MM.1S (cell line): ENCODE measurements at places on chromosomes 5 and 9.

- peaks cover 29% of the 10 kb centered on the region for H3K27me3 ChIP-seq
- no peaks in the 10 kb centered on the region for H3K4me1 ChIP-seq
- H3K27ac ChIP-seq: no peak overlapping the region
- no peak overlapping the region for H3K4me3 ChIP-seq
- no peaks in the 10 kb centered on the region for H3K36me3 ChIP-seq
Observed at GRCh38 chr9:130493021-130493420, 48.3 kb downstream of the ASS1 start.

DNA sequence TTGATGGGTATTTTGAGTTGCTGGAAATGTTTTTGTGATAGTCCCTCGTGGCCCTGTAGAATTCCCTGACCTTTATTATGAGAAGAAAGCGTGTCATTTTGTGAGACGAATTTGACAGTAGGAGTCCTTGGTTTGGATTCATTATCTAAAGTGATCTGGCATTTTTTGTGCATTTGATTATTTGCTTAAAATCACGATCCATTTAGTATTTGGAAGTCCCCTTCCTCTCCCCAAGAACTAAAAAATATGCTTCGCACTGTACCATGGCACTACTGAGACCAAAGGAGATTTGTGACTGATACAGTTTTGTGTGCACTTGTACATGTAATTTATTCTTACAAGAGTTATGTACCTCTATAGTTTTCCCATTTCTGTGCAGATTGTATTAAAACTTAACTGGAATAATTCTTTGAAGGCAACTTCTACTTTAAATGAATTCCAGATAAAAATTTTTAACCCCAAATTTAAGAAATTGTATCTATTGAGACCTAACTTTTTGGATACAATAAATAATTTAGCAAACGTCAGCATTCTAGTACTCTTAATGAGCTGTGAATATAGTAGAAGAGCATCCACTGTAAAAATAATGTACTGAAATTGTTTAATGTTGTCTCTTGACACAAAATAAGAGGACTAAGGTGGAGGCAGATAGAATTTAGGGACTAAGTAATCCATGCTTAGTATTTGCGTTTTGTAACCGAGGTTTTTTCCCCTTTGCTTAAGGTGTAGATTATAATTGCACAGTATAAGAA lies 2.1 kb downstream of the MAP3K1 start:
- peak; percentile 30 for DNase-seq
- peak overlapping the region; percentile 80 for H3K4me3 ChIP-seq
- no peaks in the 10 kb centered on the region for H3K27me3 ChIP-seq
- peak overlapping the region; percentile 84 for H3K27ac ChIP-seq
- peaks cover 15% of the 10 kb centered on the region for H3K4me1 ChIP-seq

DNA sequence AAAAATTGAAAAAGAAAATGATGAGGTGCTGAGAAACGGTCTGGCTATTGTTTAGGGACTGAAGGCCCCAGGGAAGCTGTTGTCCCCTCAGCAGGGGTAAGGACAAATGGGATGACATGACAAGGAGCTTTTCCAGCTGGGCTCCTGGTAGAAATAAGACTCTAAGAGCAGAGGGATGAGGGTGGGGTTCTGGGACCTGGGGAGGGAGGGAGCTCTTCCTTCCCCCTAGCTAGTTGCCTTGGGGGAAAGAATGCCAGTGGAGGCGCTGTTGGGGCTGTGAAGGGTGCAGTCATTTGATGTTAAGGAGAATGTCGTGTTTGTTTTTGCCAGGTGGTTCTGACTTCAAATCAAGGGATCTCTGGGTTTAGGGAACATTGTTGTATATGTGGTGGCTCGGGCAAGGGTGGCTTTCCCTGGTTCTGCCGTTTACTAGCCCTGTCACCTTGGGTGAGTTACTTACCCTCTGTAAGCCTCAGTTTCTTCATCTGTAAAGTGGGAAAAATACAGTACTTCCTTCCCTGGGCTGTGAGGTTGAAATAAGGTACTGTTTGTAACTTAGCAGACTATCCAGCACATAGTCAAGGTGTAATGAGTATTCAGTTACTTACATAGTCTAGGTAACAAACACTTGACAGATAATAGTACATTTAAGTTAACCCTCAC lies 47.8 kb downstream of the WWC1 start:
- H3K4me3 ChIP-seq: no peak overlapping the region
- no peaks in the 10 kb centered on the region for H3K4me1 ChIP-seq
- H3K27me3 ChIP-seq: no peaks in the 10 kb centered on the region
- H3K27ac ChIP-seq: no peak overlapping the region
- DNase-seq: no peak

DNA sequence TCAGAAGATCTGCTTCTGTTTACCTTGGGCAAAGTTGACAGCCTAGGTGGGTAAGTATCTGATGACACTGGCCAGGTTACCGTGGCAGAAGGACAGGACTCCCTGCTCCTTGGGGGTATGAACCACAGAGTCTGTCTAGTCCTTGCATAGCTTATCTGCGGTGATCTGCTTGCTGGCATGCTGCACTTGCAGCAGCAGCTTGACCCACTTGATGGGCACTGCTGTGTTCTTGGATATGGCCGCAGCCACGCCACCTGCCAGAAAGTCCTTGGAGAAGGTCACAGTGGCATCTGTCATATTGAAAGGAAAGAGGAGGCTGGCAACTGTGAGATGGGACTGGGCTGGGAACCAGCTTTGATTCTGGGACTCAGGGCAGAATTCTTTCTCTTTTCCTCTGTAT lies 35.9 kb upstream of the POC5 start:
- no peak overlapping the region for H3K4me3 ChIP-seq
- H3K4me1 ChIP-seq: no peaks in the 10 kb centered on the region
- DNase-seq: no peak
- no peaks in the 10 kb centered on the region for H3K27me3 ChIP-seq
- no peaks in the 10 kb centered on the region for H3K36me3 ChIP-seq
- H3K27ac ChIP-seq: no peak overlapping the region

DNA sequence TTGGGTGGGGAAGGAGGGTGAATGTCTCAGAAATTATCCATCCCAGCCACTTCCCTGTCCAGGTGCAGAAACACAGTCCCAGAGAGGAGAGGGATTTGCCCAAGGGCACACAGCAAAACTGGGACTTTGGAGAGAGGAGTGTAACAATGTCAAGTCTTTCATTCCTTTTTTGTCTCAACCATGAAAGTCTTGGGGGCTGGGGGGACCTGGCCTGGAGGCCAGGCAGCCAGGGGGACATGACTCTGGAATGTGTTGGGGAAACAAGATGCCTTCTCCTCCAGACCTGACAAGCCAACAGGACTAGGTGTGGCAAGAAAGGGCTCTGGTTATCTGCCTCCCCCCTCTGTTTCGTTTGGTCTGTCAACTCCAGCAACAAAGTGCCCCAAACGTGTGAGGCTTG lies 13.9 kb upstream of the HAND1 start:
- H3K36me3 ChIP-seq: no peaks in the 10 kb centered on the region
- no peak overlapping the region for H3K4me3 ChIP-seq
- no peak overlapping the region for H3K27ac ChIP-seq

DNA sequence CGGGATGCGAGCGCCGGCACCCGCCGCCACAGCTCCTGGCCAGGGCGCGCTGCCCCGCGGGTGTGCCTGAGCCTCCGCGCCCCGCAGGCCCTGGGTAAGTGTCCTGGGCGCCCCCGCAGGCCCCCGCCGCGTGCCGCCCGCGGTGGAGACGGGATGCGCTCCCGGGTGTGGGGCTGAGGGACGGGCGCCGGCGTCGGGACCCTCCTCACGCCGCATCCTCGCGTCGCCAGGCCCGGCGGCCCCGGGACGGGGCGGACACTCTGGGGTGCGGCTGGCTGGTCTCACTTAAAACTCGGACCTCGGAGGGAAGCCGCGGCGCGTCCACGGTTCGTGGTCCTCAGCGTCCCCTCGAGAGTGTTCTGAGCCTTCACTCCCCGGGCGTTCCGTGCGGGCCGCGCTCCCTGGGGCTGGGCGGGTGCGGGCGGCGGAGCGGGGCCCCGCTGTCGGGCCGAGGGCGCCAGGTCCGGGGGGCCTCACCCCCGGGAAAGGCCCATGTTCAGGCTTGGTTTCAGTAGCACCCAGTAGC lies 275 bp downstream of the AHRR start:
- H3K4me1 ChIP-seq: no peaks in the 10 kb centered on the region
- H3K36me3 ChIP-seq: no peaks in the 10 kb centered on the region
- no peak overlapping the region for H3K4me3 ChIP-seq
- no peak for DNase-seq
- no peak overlapping the region for H3K27ac ChIP-seq
- peaks cover 12% of the 10 kb centered on the region; the same call in 1 of the 2 replicates for H3K27me3 ChIP-seq

GRCh38 chr5:52620315-52620714 lies 167.4 kb upstream of the ITGA1 start:
- no peaks in the 10 kb centered on the region; the same call in 1 of the 2 replicates for H3K36me3 ChIP-seq
- H3K4me1 ChIP-seq: no peaks in the 10 kb centered on the region
- H3K27me3 ChIP-seq: no peaks in the 10 kb centered on the region

DNA sequence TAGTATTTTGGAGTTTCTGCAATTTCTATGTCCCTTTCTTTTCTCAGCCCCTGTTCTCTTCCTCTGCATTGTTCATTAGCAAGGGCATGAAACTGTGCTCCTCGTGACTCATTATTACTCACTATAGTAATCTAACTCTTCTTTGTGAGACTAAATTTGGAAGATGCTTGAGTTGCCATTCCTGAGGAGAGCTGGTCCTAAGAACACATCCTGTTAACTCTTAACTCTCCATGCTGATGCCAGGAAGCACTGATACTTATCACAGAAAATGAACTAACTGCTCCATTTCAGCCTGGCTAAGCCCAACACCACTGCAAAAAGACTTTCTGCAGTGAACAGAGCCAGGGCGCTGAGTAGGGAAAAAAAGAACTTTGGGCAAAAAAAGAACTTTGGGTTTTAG lies 10.6 kb upstream of the CSNK1A1 start:
- peak overlapping the region; percentile 25 for H3K4me3 ChIP-seq
- no peaks in the 10 kb centered on the region for H3K27me3 ChIP-seq
- peak; percentile 87 for DNase-seq
- no peaks in the 10 kb centered on the region for H3K36me3 ChIP-seq
